ENCODE measurements at places on chromosomes 5 and 9.

DNA sequence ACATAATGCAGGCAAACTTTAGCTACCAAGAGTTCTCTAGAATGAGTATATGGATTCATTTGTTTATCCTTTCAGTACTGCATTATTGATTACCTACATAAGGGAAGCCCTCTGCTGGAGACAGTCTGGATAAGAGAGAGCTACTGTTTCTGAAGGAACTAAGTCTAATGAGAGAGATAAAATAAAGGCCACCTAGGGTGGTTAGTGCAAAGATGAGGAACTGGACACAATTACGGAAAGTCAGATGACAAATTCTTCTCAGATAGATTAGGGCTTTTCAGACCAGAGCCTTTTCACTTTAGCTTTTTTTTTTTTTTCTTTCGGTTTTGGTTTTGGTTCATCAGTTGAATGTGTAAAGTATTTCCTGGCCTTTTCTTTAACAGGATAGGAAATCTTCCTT lies 31.3 kb downstream of the ISOC1 start:
- peak; percentile 25 for DNase-seq

DNA sequence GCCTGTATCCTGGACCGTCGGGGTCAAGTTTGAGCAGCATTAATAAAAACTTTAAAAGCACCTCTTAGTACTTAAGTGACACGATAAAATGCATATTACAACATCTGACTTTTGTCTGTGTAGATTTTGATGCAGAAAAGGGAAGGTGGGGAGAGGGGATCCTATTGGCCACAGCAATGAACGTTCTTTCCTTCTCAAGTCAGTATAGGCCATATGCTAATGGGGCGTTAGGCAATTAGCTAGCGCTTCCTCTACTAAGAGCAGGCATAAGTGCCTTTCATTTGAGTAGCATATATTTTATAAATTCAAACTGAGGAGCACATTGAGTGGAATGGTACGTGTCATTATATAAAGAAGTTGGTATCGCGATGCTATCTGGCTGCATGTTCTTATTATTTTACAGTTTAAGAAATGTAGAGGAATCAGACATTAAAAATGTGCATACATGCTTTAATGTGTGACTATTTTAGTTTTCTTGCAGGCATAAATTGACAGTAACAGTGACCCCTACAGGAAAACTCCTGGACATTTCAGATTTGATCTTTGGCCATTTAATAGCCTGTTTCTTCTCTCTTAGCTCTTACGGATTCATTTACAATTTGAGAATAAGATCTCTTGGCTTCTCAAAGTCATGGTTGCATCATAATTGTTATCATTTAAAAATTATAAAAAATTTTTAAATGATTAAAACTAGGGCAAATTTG lies 1.1 kb upstream of the GNA14 start:
- no peak for DNase-seq

- no peak for DNase-seq
Measured at GRCh38 chr5:71860048-71860447, 141.0 kb downstream of the CARTPT start.

DNA sequence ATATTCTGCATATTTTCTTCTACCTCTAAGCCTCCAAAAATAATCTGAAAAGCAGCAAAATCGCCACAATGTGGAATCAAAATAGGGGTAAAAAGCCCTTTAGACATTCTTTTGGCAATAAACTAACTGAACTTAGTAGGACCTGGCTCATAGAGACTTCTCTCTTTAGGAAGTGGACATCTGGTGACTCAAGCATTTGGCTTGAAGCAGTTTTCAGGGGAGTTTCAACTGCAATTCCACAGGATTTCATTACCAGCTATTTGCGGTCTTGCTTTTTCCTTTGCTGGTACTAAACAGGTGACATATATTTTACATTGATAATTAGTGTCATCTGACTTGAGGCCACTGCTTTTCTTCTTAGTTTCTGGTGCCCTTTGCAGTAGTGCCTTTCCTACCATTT lies 173.2 kb upstream of the FBN2 start:
- DNase-seq: no peak

DNA sequence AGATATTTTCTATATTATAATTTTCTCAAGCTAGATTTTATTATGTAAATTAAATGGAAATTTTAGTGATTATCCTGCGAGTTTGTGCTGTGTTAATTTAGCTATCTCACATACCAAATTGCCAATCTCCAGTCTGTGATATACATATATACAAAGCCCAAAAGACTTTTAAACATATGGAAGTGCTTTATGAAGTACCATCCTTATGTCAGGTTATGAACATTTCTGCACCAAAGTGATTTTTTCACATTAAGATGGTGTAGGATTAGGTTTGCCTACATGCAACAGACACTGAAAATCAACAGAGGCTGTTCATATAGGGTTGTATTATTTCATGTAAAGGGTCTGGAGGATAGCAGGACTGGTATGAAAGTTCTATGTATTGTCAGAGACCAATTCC lies 32.8 kb downstream of the CFAP95 start:
- no peak for DNase-seq

DNA sequence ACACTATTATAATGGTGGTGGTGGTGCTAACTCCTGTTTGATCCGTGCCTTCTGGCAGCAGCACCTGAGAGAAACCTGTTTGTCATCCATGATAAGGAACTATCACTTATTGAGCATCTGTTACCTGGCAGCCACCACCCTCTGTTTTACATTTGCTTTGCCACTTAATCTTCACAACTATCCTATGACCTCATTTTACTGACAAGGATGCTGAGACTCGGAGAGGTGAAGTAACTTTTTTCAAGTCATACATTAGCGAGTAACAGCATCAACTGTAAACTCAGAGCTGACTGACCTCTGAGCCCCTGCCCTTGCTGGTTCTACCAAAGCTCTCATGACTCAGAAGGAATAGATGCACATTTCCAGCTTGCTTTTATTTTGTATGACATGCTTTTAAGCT lies 81.1 kb downstream of the EGFLAM start:
- no peak for DNase-seq
